T47D (cell line): ENCODE measurements at places on chromosomes 5 and 9.

- DNase-seq: peak; percentile 56
These were observed 7.8 kb upstream of the MYOZ3 start for GRCh38 chr5:150653145-150653761.

GRCh38 chr9:24218656-24219055, 327.0 kb downstream of the IZUMO3 start:
- DNase-seq: no peak

DNA sequence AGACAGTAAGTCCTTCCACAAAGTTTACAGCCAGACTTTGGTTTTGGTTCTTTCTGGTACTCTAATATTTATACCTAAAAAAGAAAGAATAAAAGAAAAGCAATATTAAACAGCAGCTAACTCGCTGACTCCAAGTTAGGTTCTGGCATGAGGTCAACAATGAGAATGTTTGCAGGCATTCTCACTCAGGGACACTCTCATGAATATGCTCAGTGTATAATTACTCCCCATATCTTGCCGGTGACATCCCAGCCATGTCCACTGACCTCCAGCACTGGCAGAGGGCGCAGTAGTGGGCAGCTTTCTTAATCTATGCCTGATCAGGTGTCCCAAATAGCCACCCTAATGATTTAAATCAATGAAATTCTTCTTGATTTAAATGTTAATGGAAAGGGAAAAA, 151.5 kb downstream of the BNC2 start:
- no peak for DNase-seq

- no peak for DNase-seq
These were observed 420.9 kb downstream of the IRX2 start for GRCh38 chr5:2330325-2331130.
